ENCODE measurements at places on chromosomes 5 and 9.

DNA sequence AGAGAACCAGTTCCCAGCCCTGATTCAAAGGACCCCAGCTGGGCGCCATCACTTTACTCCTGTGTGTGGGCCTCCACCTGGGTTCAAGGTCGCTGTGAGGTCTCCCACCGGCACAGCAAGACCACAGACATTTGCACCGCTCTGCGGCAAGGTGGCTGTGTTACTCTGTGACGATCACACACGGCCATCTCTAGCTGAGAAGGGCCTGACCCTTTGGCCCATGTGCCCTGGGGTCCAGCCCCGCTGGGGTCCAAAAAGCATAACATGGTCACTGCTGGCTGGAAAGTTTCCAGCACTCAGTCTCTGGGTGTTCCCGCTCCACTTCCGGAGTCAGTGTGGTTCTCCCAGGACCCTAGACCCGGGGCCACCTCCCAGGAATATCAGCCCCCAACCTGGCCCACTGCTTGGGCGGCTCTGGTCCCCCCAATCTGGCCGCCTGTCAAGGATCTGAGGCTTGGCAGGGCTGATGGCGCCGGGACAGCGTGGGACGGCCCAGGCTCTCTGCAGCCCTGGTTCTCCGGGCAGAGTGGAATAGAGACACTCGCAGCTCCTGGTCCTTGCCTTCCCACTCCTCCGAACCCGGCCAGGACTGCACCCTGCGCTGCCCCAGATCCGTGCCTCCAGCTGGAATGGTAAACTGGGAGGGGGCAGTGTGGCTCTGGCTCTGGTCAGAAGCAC is 3.9 kb upstream of the LMX1B start:
- no peak for DNase-seq

- DNase-seq, result peak; percentile 60
These were observed 1020.2 kb downstream of the NR2F1-AS1 start for GRCh38 chr5:92560698-92561401.

DNA sequence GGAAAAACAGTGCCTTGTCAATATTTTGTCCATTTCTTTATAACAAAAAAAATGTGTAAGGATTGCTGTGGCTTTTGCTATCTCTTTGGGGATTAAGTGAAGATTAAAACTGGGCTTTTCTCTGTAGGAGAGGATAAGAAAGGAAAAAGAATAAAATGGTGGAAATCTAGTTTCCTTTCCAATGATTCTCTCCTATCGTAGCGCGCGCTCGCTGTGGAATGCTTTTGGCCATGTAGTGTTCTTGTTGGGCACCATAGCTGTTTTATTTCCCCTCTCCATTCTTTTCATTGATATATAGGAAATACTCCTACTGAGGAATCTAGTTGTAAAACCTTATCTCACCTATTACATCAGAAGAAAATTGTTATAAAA is 1.5 kb downstream of the STXBP1 start:
- DNase-seq, result no peak

DNA sequence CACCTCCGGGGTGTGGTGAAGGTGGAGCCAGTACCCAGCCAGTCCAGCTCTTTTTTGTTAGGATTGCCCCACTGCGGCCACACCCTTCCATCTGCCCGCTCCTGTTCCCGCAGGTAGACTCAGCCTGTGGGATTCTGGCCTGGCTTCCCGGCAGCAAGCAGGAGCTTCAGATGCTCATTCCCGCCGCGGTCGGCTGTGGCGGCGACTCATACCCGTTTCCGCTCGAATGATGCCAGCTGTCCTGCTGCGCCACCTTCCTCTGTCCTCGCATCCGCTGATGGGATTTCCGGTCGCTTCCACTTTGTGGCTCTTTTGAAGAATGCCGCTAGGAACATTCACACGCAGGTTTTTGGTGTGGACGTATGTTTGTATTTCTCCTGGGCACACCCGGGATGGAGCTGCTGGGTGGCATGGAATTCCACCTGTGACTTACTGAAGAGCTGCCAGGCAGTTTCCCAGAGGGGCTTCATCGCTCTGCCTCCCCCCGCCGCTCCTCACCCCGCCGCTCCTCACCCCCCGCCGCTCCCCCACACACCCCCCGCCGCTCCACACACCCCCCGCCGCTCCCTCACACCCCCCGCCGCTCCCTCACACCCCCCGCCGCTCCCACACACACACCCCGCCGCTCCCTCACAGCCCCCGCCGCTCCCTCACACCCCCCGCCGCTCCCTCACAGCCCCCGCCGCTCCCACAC is 60.3 kb downstream of the TENT4A start:
- no peak for DNase-seq

DNA sequence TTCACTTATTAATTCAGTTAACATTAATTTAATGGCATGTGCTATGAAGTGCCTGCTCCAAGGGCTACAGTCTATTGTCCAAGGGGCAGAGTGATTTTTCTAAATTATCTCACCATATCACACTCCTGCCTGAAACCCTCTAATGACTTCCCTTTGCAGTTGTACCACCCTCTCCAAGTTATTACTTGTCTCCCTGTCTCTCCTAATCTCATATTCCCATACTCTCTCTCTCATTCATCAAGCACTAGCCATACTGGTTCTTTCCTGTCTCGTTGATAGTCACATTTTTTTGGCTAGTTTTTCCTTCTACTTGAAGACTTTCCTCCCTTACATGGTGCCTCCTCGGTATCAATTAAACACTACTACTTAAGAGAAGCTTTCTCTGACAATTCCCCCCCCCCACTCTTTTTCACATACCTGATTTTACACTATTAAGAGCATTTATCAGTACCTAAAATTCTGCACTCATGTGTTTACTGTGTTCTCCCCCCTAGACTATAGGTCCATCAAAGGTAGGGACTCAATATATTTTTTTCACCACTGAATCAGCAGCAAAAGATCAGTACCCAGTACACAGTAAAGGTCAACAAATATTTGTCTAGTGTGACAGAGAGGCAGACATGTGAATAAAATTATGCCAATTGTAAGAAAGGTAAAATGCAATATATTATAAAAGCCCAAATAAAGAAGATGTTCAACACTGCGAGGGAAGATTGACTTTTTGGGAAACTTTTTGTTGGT is 19.0 kb downstream of the RICTOR start:
- DNase-seq, result no peak

- no peak for DNase-seq
These were observed 252.7 kb upstream of the GRIA1 start for GRCh38 chr5:153237671-153238332.

DNA sequence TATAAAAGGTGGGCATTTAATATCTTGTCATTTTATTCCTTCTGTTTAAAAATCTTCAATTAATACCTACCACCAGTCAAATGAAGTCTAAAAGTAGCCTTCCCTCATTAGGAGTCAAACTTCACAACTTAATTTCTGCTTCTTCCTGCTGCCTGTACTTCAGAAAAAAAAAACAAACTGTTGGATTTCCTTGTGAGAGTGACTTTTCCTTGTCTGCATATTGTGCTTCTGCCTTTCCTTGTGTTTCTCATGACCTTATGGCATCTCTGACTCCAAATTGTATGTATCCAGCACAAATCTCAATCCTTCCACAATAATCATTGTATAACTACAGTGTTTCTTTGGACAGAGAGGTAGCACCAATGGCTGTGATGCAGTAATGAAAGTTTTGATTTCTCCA is 32.1 kb downstream of the GRAMD2B start:
- DNase-seq, result no peak

- DNase-seq, result peak; percentile 19
These were observed 136.5 kb upstream of the PTCH1 start for GRCh38 chr9:95653246-95653645.

- no peak for DNase-seq
These were observed 4.6 kb upstream of the HNRNPA0 start for GRCh38 chr5:137758715-137759306.

DNA sequence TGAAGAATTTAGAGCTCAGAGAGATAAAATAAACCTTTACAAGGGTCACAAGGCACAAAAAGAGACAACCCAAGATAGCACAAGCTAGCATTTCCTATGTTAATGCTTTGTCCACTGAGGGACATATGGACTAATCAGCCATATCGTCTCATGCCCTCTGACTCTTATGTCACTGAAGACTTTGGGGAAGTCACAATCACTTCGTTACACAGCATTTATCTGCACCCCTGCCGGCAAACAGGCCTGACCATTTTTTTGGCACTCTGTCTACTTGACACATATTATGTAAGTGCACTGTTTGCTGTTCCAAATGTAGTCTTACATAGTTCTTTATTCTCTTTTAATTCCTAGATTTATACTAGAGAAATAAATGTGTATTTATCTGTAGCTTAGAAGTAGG is 13.9 kb upstream of the BNC2 start:
- DNase-seq, result peak; percentile 29

DNA sequence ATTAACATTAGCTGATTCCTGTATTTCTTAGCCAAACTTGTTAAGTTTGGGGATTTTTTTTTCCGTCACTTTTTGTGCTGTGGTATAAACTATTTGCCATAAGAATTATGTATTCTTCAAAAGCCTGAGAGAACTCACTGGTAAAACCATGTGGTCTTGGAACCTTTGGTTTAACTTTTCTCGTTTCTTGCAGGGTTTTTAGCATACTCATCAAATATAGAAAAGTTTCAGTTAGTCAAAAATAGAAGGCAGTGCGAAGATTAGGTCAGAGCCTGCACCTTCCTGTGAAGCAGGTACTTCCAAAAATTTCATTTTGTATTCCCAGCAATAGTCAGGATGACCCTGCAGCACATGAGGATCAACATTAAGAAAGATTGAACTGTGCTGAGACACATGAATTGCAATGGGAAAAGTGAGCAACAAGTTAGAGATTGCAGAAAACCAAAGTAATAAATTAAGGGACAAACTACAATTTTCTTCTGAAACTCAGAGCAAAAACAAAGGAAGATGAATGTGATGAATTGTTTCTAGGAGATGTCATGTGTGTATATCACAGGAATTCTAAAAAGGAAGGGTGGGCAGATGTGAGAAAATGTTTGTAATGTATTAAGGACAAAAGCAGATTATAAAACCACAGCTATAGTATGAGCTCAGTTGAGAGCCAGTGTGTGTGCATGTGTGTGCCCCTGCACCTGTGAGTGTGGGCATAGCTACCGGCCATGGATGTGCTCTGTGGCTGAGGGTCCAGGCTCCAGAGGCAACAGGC is 102.2 kb downstream of the ANGPTL2 start:
- no peak for DNase-seq

DNA sequence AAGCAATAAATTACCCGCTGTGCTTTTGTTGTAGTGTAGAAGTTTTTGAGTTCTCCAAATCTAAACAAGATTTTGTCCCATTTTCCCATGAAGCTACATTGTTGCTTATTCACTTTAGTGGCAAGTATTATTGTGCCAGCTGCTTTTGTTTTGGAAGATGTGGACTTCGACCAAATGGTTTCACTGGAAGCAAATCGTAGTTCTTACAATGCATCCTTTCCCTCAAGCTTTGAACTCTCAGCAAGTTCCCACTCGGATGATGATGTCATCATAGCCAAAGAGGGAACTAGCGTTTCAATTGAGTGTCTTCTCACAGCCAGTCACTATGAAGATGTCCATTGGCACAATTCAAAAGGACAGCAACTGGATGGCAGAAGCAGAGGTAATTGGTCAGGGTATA is 10.9 kb downstream of the MFAP3 start:
- peak; percentile 16 for DNase-seq

GRCh38 chr5:115978779-115979178 is 16.5 kb downstream of the LVRN start:
- no peak for DNase-seq

DNA sequence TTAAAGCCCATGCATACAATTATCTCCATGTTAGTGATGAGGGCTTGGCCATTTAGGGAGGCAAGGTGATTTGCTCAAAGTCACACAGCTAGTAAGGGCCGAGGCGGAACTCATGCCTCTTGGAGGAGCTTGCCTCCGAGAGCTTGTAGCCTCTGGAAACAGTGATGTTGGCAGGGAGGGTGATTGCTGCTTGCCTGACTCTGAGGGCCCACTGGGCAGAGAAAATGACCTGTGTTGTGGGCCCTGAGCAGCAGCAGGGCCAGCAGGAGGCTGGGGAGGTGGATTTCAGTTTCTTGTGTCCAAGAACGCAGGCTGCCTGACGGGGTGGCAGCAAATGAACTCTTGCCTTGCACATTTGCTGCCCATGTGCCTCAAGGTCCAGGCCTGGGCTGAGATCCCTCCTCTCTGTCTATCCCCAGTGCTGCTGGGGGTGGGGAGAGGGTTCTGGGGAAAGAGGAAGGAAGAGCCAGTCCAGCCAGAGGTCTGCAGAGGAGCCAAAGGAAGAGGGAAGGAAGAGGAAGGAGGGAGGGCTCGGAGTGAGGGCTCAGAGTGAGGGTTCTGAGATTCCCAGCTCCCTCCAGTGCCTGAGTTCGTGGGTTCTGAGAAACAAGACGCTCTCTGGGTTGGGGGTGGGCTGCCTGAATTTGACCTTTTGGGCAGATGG is 16.2 kb upstream of the PTGS1 start:
- DNase-seq, result peak; percentile 62

DNA sequence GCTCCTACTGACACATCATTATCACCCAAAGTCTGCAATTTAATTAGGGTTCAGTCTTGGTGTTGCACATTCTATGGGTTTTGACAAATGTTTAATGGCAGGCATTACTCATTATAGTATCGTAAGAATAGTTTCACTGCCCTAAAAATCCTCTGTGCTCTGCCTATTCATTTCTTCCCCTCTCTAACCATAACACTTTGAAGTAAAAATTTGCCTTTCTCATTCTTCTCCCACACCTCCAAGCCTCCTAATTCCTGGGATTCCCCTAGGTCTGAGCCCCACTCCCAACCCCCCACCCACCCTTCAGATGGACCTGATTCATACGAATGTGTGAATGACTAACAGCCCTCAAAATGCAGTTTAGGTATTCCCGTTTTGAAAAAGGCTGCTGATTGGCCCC is 18.4 kb downstream of the ENC1 start:
- DNase-seq, result no peak

GRCh38 chr9:133547116-133547515 is 12.6 kb downstream of the ADAMTSL2 start:
- DNase-seq, result no peak

DNA sequence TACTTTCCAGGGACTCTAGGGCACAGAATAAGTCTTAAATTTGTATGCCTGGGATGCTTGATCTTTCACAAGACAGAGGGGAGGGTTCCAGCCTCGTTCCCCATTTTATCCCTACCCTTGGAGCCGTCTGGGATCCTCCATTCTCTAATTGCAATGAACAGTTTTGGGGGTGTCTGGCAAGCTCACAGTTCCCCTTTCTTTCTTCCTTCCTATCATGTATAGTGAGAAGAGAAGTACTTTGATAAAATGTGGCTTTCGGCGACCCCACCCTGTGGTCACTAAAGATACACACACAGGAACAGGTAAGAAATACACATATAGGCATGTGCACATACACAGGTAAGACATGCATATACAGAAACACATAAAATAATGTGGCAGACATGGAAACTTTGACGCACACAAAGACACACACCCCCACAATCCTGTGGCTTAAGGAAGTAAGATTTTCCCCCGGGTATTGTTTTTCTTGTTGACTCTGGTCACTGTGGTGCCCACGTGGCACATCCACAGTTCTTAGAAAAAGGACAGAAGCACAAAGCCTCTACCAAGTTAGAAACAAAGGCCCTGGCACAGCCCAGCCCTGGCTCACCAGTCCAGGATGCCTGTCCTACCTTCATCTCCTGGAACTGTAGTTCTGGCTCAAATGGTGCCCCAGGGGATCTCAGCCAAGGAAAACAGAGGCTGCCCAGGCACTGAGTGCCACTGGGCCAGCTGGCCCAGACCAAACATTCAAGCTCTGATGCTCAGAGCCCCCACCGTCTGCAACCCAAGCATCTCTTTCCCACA is 6.3 kb upstream of the SMU1 start:
- DNase-seq, result no peak

- peak; percentile 68 for DNase-seq
These were observed 78.6 kb downstream of the PDZD2 start for GRCh38 chr5:31717561-31717960.

Data from muscle of leg (tissue), 16 donors.